PC-9 (cell line): ENCODE measurements at places on chromosomes 7 and 10. TPM values are rescaled to one million over a fixed set of nuclear protein-coding genes. Genes with fewer than 3 reads are reported as not detected.
A peak's percentile ranks its signal among the peaks of the same experiment; 100 is the strongest.

The SUN1 gene
- total RNA-seq, result 245 and 272 TPM in 2 replicates

The FBXL13 gene
- 10.4 and 19.4 TPM in 2 replicates for total RNA-seq

DNA sequence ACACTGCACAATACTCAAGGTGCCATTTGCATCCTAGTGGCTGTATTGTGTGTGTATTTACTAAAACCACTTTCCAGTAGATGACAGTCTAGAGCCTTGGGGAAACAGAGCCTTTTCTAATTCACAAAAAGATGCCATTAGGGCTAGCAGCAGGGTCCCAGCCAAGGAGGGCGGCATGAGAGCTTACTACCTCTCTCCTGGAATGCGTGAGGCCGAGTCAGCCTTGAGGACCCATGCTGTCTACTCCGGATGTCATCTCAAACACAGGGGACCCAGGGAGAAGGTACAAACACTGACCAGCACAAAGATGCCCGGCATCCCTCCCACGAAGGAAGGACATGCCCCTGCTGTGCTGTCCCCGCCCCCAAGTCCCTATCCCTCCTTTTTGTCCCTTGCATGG, 65.5 kb downstream of the CYCS start:
- no peak for DNase-seq
- H3K27me3 ChIP-seq, result no peaks in the 10 kb centered on the region
- no peaks in the 10 kb centered on the region for H3K36me3 ChIP-seq
- no peak overlapping the region for H3K27ac ChIP-seq
- H3K4me3 ChIP-seq, result no peak overlapping the region
- no peaks in the 10 kb centered on the region for H3K4me1 ChIP-seq

GRCh38 chr7:92695308-92696261, 105.4 kb upstream of the FAM133B start:
- H3K36me3 ChIP-seq, result no peaks in the 10 kb centered on the region
- DNase-seq, result peak; percentile 78
- H3K27me3 ChIP-seq, result no peaks in the 10 kb centered on the region
- peak overlapping the region; percentile 48 for H3K4me3 ChIP-seq

GRCh38 chr10:131667561-131667960, 233.2 kb upstream of the PPP2R2D start:
- no peaks in the 10 kb centered on the region for H3K36me3 ChIP-seq
- no peak for DNase-seq
- no peak overlapping the region for H3K4me3 ChIP-seq
- H3K4me1 ChIP-seq, result no peaks in the 10 kb centered on the region
- H3K27me3 ChIP-seq, result peaks cover 20% of the 10 kb centered on the region

- no peaks in the 10 kb centered on the region for H3K27me3 ChIP-seq
- H3K36me3 ChIP-seq, result peaks cover 7% of the 10 kb centered on the region; the same call in 1 of the 2 replicates
- no peak for DNase-seq
Measured at GRCh38 chr10:132324186-132324585, 7.8 kb upstream of the LRRC27 start.

DNA sequence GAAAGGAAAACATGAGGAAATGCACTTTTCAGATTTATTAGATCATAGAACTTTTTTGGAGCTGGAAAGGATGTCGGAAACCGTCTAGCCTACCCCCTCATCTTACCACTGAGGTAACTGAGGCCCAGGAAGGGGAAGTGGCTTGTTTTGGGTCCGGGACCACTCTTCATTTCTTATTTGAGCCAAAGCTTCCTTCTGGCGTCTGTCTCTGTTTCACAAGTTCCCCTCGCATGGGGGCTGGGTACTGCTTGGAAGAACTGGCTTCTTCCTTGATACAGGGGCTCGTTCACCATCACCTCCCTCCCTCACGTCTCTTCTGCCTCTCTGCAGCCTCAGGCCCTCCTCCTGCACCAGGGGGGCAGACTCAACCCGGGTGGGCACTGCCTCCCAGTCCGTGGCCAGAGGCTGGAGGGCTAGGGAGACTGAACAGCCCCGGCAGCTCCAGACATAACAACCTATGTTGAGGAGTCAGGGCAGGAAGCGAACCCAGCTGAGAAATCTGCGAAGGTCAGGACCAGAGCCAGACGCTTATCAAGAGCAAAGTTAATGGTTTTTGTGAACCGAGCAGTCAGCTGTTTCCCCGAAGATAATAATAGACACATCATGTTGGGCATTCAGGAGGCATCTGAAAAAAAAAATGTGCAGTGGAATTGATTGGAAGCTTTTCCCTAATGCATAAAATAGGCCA, 12.9 kb downstream of the HTRA1 start:
- H3K36me3 ChIP-seq, result no peaks in the 10 kb centered on the region
- H3K4me1 ChIP-seq, result no peaks in the 10 kb centered on the region
- DNase-seq, result no peak
- H3K4me3 ChIP-seq, result no peak overlapping the region
- H3K27me3 ChIP-seq, result no peaks in the 10 kb centered on the region

GRCh38 chr10:122748496-122748895, 48.9 kb upstream of the C10orf120 start:
- no peak overlapping the region for H3K27ac ChIP-seq
- peaks cover 19% of the 10 kb centered on the region for H3K27me3 ChIP-seq
- H3K36me3 ChIP-seq, result no peaks in the 10 kb centered on the region

DNA sequence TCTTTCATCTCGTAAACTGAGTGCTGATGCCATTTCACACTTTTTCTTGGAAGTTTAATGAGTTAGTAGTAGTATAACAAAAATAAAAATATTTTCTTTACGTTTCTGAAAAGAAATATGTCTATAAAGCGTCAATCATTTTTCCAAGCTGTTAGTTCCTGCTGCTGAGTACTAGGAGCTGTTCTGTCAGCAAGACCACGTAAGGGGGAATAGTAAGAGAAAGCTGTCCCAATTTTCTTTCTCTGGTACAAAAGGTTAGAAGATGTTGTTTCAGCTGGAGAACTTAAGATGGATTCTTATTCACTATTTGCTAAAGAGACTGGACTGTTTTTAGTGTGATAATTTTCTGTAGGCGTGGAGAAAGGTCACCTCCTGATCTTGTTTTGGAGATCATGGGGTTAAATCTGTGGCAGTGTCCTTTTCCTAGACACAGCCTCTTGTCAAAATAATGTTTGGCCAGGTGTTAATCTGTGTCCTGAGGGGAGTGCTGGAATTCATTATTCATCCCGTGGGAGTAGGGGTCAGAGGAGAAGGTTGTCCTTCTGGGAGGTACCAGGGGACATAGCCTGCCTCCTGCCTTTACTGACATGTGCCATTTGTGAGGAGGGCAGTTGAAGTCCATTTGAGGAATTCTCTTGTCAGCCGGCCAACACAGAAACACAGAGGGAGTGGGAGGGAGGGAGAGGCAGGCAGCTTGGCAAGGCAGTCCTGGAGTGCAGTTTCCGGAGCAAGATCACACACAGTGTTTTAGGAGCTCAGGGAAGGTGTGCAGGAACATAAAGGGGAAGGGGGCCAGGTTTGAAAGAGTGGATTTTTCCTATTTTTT, 368.7 kb downstream of the AUTS2 start:
- no peak for DNase-seq
- no peak overlapping the region for H3K4me3 ChIP-seq
- H3K4me1 ChIP-seq, result no peaks in the 10 kb centered on the region

GRCh38 chr10:121183236-121183635, 332.1 kb downstream of the WDR11 start:
- DNase-seq, result no peak
- no peaks in the 10 kb centered on the region for H3K4me1 ChIP-seq
- no peaks in the 10 kb centered on the region for H3K36me3 ChIP-seq
- no peak overlapping the region for H3K4me3 ChIP-seq
- H3K27me3 ChIP-seq, result peaks cover 13% of the 10 kb centered on the region; the same call in 1 of the 2 replicates

- DNase-seq, result no peak
- no peaks in the 10 kb centered on the region for H3K36me3 ChIP-seq
- H3K4me1 ChIP-seq, result no peaks in the 10 kb centered on the region
- H3K4me3 ChIP-seq, result no peak overlapping the region
Measured at GRCh38 chr7:90759710-90760109, 163.6 kb downstream of the CDK14 start.

GRCh38 chr7:65453341-65454030, 79.8 kb downstream of the ZNF92 start:
- no peaks in the 10 kb centered on the region for H3K4me1 ChIP-seq
- no peak overlapping the region for H3K4me3 ChIP-seq
- no peak for DNase-seq
- H3K27me3 ChIP-seq, result no peaks in the 10 kb centered on the region

GRCh38 chr7:102892631-102893278, 20.0 kb upstream of the LRRC17 start:
- no peak overlapping the region for H3K27ac ChIP-seq
- no peak for DNase-seq
- no peak overlapping the region for H3K4me3 ChIP-seq
- H3K27me3 ChIP-seq, result no peaks in the 10 kb centered on the region
- H3K4me1 ChIP-seq, result peaks cover 14% of the 10 kb centered on the region

DNA sequence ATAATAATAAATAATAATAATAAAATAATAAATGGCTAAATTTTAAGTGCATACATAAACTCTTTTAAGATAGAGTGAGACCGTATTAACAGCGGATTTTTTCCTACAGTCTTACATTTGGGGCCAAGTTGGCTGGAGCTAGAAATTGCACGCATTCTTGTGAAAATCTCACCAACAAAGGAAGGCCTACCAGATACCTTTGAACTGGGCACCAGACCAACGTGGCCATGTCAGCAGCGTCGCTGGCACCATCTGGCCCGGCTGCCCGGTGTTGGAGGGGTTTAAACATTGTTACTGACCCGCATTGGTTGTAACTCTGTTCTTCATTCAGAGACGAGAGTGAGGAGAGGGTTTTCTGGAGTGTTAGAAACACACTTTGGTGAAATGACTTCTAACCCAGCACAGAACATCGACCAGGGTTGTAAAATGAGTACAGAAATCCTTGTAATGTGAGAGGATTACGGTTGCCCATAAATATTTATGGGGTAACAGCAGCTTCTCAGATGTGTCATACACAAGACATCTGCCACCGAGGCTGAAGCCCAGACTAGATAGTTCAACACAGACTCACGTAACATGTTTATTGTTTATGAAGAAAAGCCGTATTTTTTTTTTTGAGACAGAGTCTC, 34.6 kb upstream of the UNCX start:
- H3K27me3 ChIP-seq, result peaks cover 47% of the 10 kb centered on the region
- no peaks in the 10 kb centered on the region for H3K4me1 ChIP-seq
- no peaks in the 10 kb centered on the region for H3K36me3 ChIP-seq
- no peak overlapping the region for H3K4me3 ChIP-seq

DNA sequence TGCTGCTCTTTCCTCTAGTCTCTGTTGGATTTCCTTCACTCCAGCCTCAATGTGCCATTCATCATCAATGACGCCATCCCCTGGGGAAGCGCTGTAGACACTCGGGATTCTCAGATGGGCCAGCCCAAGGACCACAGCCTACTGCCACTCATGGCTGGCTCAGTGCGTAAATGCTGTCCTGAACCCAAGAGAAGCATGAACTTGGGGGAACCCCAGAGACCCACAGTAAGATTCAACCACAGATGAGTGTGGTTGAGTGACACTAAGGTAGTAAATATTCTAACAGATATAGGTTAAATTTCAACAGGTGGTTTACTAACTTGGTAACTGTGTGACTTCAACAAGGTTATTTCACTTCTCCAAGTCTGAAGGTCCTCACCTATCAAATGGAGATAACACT, 304.1 kb downstream of the GRM8 start:
- H3K27me3 ChIP-seq, result no peaks in the 10 kb centered on the region
- H3K27ac ChIP-seq, result no peak overlapping the region
- H3K36me3 ChIP-seq, result no peaks in the 10 kb centered on the region
- DNase-seq, result no peak

DNA sequence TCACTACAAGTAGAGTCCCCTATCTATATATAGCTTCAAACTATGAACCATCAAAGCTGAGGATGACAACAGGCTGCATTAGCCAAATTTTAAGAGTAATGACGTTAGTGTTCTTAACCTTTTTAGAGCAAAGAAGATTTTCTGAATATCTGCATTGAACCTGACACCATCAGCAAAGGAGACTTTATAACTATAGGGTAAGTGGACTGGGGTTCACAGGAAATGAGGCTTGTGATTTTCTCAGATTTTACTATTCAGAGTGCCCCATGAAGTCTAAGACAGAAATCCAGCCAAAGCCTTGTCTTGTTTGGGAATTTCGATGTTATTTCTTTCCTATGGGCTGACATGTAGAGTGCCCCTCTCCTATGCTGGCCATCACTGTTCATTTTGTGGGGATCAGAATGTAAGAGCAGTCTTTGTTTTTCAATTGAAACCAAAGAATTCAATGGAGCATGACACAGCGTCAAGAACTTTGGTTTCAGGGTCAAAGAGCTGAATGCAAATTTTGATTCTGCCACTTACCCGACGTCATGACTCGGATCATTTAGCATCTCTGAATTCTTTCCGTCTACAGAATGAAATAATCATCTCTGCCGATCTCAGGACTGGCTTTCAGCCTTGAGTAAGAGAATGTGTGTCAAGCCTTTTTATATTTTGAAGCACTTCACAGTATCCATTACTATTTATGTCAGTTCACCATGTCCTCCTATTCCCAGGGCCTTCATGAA, 52.7 kb downstream of the DENND11 start:
- no peak for DNase-seq
- H3K36me3 ChIP-seq, result 0 out of 2 replicates have a peak, but pooled peaks cover 5% of the 10 kb centered on the region
- H3K27ac ChIP-seq, result no peak overlapping the region
- H3K4me3 ChIP-seq, result no peak overlapping the region
- H3K4me1 ChIP-seq, result peaks cover 6% of the 10 kb centered on the region

GRCh38 chr10:60944910-60945297, 919 bp upstream of the RHOBTB1 start:
- H3K4me3 ChIP-seq, result peak overlapping the region; percentile 95
- no peaks in the 10 kb centered on the region for H3K36me3 ChIP-seq

DNA sequence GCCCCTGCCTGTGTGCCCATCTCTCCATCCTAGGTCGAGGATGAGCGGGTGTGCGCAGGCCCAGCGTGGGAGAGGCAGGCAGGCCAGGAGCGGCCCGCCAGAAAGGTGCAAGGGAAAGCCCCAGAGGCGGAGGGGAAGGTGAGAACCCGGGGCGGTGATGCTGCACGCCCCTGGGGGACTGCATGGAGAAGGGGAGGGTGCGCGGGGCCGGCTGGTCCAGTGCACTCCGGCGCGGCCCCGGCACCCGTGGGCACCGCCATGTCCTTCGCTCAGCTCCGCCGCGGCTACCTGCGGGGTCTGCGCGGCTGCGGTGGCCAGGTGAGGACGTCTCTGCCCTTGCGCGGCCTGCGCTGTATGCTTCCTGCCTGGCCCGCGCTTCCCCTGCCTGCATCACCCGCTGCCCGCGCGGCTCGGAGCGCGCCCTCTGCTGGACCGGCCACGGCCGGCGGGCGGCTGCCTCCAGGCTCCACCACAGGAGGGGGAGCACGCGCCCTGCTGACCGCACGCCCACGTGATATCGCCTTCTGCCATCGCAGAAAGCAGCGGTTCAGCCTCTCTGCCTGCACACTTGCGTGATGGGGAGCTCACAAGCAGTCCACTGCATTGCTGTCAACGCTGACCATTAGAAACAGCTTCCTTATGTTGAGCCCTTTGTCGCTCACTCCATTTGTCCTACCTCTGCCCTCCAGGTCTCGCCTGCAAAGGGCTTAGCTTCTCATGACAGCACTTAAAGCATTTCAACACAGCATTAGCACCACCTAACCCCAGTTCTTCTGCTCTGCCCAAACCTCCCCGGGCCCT, 73.9 kb downstream of the CXCL12 start:
- H3K36me3 ChIP-seq, result no peaks in the 10 kb centered on the region
- no peak overlapping the region for H3K4me3 ChIP-seq
- no peaks in the 10 kb centered on the region for H3K4me1 ChIP-seq
- H3K27me3 ChIP-seq, result no peaks in the 10 kb centered on the region
